C1 segment of cervical spinal cord (tissue), 14 donors: ENCODE measurements at places on chromosomes 2 and 18.

GRCh38 chr2:70959851-70960832 is 18.3 kb upstream of the ANKRD53 start:
- no peak for DNase-seq

GRCh38 chr2:237944302-237944701 is 22.5 kb upstream of the UBE2F start:
- no peak for DNase-seq

DNA sequence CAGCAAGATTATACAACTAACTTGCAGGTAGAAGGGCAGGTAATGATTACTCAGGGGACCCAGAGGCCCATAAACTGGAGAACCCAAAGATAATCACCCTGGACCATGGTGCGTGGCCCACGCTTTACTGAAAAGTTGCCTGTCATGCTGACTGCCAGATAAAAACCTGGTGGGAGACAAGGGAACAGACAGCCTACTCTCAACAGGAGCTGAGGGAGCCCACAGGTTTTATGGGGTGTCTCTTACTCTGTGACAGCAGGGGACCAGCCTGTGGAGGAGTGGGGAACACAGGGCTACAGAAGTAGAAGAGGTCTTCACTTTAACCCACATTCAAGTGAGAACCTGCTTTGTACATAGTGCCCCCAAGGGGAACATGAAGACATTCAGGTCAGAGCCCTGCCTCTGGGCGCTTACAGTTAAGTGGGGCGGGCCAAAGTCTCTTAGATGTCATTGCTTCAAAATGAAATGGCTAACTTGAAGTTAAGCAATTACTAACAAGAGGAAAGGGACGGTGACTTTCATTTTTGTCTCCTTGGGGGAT is 60.4 kb downstream of the DHRS9 start:
- no peak for DNase-seq

- DNase-seq = no peak
Observed at GRCh38 chr2:67572721-67573435, 175.7 kb downstream of the ETAA1 start.

DNA sequence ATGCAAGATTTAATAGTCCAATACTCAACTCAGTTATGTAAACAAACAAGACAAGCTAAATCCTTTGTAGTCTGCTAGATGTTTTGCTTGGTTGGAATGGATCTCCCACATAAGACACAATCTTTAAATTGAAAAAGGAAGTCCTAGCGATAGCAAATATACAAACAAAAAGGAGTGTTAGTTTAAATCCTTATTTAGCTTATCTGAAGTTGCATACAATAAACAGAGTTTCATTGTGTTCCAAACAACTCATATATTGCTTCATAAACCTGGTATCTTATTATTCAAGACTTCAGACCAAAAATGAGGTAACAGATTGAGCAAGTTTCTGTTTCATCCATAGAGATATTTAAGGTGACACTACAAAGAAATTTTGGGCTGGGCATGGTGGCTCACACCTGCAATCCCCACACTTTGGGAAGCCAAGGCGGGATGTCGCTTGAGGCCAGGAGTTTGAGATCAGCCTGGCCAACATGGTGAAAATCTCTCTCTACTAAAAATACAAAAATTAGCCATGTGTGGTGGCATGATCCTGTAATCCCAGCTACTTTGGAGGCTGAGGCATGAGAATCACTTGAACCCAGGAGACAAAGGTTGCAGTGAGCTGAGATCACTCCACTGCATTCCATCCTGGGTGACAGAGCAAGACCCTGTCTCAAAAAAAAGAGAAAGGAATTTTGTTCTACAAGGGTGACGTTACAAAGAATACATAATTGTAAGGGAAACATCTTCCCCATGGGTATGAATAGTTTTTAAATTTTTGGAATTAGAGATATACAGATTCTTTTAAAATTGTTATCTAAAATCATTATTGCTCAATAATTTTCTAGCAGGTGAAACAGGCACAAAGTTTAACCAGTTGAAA is 150.5 kb upstream of the L3MBTL4 start:
- DNase-seq = no peak

GRCh38 chr2:85413592-85414420 is 3.6 kb upstream of the CAPG start:
- DNase-seq = no peak

GRCh38 chr2:129936334-129936934 is 43.0 kb upstream of the RAB6C start:
- DNase-seq = no peak

DNA sequence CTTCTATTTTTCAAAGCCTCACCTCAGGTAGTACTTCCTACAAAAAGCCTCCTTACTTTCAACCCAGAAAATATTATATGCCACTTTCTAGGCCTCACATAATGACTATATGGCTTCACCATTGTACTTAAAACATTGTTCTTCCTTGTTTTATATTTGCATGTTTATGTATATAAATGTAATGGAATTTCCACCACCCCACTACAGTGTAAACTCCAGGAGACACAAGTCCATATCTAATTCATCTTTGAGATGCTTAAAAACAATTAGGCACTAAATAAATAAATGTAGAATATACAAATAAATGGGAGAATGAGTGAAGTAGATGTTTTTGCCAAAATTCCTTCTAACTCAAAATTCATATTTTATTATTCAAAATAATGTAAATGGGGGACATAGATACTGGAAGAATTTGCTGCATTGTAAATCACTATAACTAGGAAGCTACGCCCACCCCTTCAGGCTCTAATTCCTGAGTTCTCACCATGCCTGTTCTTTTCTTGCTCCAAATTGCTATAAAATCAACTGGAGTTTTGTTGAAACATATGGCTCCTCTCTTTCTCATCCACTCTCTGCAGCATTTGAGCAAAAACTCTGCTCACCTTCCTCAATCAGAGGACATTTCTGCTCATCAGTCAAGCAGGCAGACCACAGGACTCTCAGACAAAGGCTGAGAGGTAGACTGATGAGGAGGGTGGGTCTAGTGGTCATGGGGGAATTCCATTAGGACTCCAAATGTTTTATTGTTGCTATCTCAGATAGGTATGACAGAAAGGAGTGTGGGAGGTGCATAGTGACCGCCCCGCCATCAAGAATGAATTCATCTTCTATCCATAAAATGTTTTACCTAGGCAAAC is 243.0 kb downstream of the HNMT start:
- no peak for DNase-seq

- DNase-seq = no peak
Observed at GRCh38 chr2:98911376-98912154, 24.5 kb downstream of the CRACDL start.

DNA sequence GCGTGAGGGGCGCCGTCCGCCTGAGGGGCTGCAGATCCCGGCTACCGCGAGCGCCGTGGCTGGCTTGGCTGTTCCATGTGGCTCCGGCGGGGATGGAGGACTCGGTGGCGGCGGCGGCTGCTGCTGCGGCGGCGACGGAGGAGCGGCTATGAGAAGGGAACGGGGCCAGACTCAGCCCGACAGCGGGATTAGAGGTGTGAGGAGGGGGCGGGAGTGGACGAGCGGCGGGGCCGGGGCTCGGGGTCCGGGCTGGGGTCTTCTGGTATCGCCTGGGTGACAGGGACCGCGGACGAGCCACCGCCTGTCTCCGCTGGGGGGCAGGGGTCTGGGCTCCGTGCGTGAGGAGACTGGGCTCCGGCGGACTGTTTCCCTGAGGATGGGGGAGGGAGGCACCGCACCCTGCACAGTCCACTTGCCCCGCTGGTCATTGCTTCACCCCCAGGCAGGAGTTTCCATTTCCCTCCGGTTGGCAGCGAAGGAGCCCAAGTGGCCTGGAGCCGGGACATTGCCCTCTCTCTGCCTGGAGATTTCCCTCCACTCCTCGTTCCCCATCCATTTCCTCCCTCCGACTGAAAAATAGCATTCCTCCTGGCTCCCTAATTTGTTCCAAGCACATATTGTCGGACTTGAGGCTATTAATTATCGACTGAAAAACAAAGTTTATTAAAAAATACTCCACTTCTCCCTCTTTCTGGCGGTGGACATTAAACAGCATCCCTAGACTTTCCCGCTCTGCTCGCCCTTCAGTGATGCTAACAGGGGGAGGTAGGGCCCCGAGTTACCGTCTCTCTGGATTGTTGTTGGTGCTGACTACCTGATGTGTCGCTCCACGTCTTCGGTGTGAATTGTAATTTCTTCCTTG is 577 bp downstream of the EHBP1 start:
- no peak for DNase-seq

DNA sequence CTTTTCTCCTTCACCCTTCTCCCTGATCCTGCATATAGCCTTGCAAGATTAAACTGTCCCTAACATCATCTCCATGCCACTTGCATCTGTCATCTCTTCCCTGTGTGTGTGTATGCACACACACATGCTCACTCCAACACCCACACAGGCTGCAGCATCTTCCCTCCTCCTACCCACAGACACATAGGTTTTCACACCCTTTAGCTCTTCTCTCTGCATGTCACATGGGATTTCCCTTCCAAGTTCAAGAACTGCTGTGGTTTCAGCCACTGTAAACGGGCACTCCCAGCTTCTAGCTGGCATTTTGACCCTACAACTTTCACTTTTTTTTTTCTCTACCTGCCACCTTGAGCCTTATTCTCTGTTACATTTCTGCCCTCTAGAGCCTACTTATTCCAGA is 6.4 kb downstream of the CELF4 start:
- no peak for DNase-seq

GRCh38 chr2:128727914-128728313 is 409.2 kb upstream of the HS6ST1 start:
- DNase-seq = no peak

GRCh38 chr2:111015283-111015995 is 105.3 kb upstream of the BCL2L11 start:
- DNase-seq = no peak

DNA sequence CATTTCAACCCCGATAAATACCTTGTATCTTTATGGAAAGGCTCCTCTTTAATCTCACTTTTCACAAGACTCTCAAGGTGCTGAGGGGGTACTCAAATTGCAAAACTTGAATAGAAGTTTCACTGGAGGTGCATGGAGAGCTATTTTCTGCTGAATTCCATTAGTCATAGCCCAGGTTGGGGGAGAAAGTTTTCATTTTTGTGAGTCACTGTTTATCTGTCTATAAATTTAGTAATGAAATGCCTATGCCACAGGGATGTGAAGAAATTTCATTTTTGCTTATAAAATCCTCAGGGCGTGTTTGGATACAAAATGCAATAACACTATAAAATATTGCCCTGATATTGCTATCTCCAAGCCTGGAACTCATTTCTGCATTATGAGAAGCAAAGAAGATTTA is 346.3 kb downstream of the LRATD1 start:
- no peak for DNase-seq

DNA sequence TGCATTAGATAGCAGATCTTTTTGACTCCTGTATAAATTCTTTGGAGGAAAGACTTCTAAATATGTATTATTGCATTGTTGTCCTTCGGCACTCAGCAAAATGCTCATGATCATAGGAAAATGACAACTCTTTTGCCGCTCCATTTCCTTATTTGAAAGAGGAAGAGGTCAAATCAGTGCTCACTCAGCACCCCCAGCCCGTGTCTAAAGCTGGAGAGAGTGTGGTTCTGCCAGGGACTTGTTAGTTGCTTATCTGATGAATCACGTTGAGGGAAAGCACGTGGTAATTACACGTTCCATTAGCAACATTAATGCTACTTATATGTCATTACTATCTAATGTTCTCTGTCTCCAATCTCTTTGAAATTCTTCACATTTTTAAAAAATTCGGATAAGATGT is 46.0 kb upstream of the MBP start:
- DNase-seq = no peak

- DNase-seq = no peak
Observed at GRCh38 chr2:234673961-234674759, 177.3 kb upstream of the ARL4C start.

DNA sequence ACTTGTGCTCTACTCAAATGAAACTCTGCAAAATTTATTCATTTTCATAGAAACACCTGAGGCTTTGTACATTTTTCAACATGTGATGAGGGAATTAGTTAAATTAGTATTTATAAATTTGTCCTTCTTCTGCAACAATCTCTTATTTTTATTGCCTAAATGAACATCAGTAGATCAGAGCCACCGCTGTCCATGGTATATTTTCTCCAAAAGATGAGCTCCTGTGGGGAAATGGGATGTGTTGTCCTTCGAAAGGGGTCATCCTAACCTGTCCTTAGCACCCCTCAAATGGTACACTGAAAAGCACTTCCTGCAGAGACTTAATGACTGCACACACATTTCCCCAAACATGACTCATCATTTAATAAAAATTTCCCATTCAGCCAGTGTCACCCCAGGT is 714.6 kb downstream of the MBD2 start:
- DNase-seq = no peak
